Fibroblast of skin of left quadriceps (primary cell): ENCODE measurements at places on chromosomes 12 and 14.

GRCh38 chr12:113796066-113796827 is 169.9 kb downstream of the RBM19 start:
- no peak for DNase-seq

- no peak for DNase-seq
Observed at GRCh38 chr12:13071305-13072280, 27.4 kb downstream of the FAM234B start.

DNA sequence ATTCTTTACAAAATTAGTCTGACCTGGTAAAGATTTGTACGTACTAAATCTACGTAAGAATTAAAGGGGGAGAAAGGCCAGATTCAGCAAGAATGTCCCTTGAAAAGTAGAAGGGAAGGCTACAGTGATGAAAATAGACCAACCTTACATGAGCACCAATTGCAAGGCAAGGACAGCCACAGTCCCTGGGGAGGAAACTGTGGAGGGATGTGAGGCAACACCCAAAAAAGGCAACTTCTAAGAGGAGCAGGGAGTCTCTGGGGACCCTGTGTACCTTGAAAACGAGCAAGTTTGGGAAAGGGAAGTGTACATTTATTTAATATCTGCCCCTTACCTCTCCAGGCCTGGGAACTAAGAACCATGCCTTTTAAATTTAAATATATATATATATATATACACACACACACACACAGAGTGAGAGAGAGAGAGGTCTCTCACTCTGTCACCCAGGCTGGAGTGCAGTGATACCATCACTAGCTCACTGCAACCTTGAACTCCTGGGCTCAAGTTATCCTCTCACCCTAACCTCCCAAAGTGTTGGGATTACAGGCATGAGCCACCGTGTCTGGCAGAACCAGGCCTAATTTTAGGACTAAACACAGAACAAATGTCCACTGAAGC is 56.4 kb downstream of the TMCC3 start:
- DNase-seq, result no peak

DNA sequence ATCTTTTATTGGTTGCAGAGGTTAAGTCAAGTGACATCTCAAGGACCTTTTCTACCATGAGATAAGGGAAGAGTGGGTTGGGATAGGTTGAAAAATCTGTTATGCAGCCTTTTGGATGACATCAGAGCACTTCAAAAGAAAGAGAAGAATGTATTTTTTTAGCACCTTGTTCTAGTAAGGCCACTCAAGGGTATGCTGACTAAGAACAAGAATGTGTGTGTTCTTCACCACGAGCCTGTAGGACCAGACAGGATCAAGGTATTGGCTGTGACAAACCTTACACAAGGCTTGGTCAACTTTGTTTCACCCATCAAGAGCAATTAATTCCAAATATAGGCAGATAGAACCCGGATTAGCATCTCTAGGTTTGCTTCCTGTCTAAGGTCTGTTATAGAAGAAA is 142.5 kb downstream of the SAMD4A start:
- no peak for DNase-seq

- DNase-seq, result no peak
Observed at GRCh38 chr14:104151566-104152245, 13.3 kb downstream of the KIF26A start.

- DNase-seq, result peak; percentile 98
Observed at GRCh38 chr12:6851153-6851920, at the start of gene CDCA3. CDCA3 (minus strand) TSS chr12:6851286; CDS start chr12:6850952, 334 bp downstream.

DNA sequence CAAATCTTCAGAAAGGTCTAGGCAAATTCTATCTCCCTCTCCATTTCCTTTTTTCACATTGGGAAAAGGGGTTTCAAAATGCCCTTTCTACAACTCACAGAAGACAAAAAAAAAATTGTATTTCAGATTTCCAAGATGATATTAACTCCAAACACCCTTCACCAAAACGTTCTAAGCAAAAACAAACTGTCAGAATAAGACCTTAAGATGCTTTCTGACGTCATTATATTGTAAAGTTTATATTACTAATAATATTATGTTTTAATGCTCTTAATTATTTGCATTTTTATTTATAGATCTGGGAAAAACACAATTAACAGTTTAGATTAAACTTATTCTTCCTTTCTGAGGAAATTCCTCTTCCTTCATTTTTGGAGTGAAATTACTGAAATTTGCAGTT is 624.2 kb downstream of the GALC start:
- no peak for DNase-seq

GRCh38 chr12:124837958-124838803 is 25.5 kb downstream of the SCARB1 start:
- peak; percentile 83 for DNase-seq

DNA sequence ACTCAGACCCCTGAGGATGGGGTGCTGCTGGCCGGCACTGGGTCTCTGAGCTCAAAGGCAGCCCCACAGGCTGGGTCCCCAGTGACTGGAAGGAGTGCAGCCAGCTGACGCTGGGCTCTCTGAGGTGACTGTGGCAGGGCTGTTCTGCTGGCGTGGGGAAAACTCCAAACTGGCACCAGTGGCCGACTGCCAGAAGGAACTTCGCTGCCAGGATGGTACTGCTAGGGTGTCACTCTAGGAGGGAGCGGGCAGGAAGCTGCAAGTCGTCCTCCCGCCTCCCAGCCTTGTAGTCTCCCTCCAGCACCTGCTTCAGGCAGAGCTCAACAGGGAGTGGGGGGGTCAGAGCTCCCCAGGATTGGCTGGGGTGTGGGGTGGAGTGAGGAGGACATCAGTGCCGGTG is 41.3 kb downstream of the CDC42BPB start:
- no peak for DNase-seq

DNA sequence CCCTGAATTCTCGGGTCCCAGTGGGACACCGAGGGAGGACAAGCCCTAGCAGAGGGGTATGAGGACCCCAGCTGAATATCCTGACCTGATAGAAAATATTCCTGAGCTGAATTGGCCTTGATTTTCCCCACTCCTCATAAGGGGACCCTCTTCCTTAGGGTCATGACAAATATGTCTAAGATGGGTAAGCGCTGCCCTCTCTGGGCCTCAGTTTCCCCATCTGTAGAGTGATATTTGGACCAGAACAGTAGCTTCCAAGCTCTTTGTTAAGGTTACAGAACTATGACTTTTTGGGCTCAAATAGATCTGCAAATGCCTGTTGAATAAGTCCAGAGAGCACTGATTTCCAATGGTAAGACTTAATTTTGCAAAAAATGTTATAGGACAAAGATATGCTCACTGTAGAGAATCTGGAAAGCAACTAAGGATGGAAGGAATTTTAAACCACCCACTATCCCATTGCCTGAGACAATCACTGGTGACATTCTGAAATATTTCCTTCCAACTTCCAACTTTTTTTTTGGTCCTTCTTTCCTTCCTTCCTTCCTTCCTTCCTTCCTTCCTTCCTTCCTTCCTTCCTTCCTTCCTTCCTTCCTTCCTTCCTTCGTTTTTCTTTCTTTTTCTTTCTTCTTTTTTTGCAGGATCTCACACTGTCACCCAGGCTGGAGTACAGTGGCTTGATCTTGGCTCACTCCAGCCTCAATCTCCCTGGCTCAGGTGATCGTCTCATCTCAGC is 32.0 kb downstream of the MYL2 start:
- DNase-seq, result no peak

- DNase-seq, result peak; percentile 65
Observed at GRCh38 chr14:40694023-40694422, 912.7 kb upstream of the LRFN5 start.

DNA sequence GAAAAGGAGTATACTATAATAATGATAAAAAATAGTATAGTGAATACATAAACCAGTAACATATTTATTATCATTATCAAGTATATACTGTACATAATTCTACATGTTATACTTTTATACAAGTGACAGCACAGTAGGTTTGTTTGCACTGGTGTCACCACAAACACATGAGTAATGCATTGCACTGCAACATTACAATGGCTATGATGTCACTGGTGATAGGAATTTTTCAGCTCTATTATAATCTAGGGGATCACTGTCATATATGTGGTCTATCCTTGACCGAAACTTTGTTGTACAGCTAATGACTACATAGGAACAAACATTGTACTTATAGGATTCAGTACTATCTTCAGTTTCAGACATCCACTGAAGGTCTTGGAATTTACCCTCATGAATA is 165.8 kb upstream of the SYT1 start:
- no peak for DNase-seq
